ENCODE measurements at places on chromosomes 2 and 18.

DNA sequence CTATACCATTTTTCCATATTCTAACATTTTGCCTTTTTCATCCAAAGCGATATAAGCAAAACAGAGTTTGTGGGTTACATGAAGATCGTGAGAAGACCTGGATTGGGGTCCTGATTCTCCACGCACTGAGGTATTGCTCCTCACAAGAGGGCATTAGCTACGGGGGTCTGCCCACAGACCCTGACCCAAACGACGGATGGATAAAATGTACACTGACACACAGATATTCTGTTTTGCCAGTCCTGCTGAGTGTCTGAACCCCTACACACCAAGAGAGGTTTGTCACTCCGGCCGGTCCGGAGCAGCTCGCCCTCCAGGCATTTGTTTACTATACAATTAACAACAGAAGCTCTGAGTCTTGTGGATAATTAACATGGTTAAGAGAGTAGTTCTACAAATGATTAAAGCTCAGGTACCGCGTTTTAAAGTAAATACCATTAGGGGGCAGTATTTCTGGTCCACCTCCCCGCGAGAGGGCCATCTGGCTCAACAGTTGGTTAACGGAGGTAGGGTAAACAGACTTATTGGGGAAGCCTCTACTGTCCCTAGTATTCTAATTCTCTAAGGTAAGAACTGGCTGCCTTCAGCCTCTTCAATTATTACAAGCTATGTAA lies 28.4 kb downstream of the SCYGR8 start:
- DNase-seq, result no peak

- no peak for DNase-seq
Observed at GRCh38 chr2:66073172-66073571, 361.8 kb upstream of the MEIS1 start.

- DNase-seq, result no peak
Observed at GRCh38 chr2:214203744-214204289, 207.0 kb upstream of the VWC2L start.

DNA sequence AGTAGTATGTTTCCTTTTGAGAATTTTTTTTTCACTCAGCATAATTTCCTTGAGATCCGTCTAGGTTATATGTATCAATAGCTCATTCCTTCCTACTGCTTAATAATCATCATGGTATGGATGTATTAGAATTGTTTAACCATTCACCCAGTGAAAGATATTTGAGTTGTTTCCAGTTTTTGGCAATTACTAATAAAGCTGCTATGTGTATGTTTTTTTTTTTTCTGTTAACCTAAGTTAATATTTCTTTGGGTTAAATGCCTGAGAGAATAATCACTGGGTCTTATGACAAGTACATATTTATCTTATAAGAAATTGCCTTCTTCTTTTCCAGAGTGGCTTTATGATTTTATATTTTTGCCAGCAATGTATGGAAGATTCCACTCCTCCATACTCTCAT lies 96.4 kb upstream of the ST6GAL2 start:
- DNase-seq, result no peak

GRCh38 chr18:6659963-6660725 lies 69.4 kb upstream of the ARHGAP28 start:
- DNase-seq, result no peak

DNA sequence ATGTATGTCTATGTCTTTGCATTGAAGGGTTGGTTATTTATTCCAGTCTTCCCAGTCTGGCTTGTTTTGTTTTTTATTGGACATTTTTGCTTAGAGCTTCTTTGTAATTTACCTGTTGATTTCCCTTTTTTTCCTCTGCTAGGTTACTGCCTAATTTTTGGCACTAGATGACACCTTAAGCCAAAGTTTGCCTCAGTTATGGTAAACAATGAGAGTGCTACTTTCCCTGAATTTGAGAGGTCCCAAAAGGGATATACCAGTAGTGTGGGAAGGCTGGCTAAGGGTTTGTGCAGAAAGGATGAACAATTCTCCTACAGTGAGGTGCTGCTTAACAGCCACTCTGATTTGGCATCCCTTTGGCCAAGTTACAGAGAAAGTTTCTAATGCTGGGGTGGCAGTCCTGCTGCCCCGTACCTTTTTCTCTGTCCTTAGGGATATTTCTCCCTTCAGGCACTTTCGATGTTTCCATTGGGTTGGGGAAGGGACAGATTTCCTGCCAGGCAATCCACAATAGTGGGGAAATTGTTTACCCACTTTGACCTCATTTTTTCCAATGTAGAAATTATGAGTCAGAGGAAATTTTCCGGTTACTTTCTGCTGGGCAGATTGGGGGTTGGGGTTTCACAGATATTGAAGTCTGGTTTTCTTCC lies 354.9 kb downstream of the PTPRM start:
- DNase-seq, result peak; percentile 55

DNA sequence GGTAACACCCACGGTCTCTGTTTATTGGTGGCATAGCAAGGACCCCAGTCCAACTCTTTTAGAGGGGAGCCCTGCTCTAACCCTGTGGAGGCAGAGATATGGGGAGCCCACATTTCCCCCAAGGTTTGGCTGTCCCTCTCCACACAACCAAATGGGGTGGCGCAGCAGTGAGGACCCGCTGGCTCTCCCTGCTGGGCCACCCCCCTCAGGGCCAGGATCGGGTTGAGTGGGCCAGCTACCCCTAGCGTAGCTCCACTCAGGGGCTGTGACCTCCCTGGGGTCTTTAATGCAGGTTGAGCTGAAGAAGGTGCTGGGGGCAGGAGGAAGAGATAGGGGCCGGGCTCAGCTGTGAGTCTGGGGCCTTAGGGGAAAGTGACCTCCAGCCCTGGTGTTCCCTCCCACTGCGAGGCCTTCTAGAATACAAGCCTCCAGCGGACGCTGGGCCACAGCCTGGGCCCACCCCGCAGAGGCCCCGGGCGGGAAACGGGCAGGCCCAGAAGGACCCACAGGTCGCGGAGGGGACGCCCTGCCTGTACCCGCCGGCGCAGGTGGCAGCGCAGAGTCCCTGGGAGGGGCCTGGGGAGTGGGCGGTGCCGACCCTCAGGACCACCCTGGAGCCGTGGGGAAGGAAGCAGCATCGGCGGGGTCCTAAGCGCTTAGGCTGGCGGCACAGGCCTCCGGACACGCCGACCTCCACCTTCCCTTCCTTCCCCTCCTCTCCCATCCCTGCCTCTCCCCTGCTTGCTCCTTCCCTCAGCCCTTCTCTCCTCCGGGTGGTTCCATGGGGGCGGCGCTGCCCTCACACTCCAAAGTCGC lies 9.6 kb downstream of the CROCC2 start:
- no peak for DNase-seq

DNA sequence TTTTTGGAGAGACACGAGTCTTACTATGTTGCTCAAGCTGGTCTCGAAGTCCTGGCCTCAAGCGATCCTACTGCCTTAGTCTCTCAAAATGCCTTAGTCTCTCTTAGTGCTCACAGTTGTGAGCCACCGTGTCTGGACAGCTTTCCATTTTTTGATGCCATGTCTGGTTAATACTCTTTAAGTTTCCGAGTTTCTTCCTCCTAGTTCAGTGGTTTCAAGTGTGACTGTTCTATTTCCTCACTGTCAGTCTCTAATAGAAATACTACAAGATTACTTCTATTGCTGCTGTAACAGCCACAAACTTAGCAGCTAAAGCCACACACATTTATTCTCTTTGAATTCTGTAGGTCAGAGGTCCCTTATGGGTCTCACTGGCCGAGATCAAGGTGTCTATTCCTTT lies 125.1 kb upstream of the MGAT5 start:
- DNase-seq, result no peak

DNA sequence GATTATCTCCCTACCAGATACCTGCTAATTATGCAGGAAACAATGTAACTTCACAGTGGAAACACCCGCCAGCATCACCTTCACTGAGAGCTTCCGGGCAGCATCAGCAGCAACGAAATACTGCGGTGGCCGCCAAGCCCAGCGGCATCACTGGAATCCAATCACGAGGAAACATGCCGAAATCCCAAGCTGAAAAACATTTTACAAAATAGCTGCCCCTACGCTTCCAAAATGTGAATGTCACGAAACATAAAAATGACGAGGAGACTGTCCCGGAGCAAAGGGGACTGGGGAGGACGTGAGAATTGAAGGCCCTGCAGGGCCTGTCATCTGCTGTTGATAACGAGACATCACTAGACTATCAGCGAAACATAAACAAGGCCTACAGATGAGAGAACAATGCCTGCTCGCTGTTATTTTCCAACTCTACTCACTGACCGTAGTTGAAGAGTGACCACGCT lies 82.6 kb downstream of the HDAC4 start:
- no peak for DNase-seq

DNA sequence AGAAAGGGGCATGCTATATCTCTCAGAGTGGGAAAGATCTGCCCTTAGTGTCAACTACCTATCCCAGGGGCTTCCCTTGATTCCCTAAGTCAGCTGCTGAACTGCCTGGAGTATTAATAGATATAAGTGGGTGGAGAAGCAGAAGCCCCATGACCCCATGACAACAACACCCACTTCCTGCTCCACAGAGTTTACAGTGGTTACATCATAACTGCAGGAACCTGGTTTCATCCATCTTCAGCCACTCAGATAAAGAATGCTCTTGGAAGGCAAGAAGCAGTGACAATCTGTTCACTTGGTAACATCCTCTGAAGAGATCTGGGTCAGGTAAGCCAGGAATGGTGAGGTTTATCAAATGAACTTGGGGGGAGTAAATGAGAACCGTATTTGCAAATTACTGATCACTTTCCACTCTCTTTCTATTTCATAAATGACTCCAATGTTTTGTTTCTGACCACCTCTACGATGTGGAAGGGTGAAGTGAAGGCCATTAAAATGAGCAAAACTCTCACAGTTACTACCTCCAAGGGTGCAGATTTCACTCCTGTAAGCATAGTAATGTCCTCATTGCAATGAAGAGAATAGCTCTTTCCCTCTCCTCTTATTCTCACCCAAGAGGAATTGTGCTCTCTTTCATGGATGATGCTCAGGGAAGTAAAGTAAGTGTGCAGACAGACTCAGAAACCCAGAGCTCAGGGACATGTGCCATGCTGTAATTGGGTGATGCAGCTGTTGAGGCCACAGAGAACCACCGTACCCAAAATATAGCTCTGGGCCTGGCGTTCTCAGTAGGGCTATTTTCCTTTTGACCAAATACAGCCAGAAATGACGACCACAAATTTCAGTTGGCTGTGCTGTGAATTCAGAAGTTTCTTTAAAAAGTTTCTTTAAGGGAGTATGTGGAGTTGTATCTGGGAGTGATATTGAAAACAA lies 192.8 kb upstream of the APCDD1 start:
- no peak for DNase-seq

- no peak for DNase-seq
Observed at GRCh38 chr18:73900106-73900835, 247.4 kb downstream of the FBXO15 start.

- no peak for DNase-seq
Observed at GRCh38 chr2:16525265-16525887, 140.3 kb downstream of the CYRIA start.

DNA sequence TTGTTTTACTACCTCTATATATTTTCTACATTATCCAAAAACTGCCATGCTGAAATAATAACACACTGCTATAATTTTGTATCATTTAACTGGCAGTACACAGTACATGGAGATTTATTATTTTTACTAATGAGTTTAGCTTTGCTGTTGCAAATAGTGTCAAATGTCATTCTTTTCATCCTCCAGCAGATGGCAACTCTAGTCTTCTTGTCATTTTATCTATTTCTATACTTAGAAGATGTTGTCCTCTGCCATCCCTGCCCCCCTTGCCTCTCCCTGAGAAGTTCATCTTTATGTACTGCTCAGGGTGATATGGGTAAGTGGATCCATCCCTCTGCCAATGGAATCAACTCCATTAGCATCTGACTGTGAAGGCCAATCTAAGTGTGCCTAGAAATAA lies 21.7 kb upstream of the LRRTM1 start:
- no peak for DNase-seq

DNA sequence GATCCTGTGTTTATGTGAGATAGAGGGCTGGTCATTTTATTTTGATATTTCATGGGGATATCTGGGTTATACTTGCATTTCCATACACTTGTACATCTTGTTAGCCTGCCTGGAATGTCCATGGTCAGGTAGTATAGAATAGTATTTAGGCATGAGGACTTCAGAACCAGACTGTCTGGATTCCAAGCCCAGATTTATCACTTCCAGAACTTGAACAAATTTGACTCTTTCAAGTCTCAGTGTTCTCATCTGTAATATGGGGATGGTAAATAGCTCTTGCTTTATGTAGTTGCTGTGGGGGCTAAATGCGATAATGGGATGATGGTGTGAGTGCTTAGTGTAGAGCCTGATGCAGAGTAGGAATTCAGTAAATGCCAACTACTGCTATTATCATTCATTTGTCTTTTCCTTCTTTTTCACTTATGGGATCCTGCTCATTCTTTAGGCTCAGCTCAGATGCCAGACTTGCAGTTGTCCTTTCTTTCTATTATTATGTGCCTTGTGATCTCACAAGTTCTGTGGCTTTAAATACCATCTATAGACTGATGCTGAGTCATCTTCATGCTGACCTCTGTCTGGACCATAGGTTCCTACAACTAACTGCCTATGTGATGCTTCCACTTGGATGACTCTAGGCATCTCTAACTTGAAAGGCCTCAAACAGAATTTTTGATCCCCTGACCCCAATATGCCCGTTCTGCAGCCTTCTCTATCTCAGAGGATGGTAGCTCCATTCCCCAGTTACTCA lies 67.4 kb downstream of the POLE4 start:
- DNase-seq, result no peak

GRCh38 chr18:27956001-27956640 lies 220.8 kb downstream of the CDH2 start:
- DNase-seq, result no peak

- no peak for DNase-seq
Observed at GRCh38 chr2:211055438-211055837, 499.0 kb downstream of the CPS1 start.

Measured in left lobe of liver (tissue), 2 donors.